HFF-Myc (cell line): ENCODE measurements at places on chromosomes 2 and 18.

GRCh38 chr18:68438983-68439382 lies 275.9 kb downstream of the TMX3 start:
- no peak for DNase-seq

DNA sequence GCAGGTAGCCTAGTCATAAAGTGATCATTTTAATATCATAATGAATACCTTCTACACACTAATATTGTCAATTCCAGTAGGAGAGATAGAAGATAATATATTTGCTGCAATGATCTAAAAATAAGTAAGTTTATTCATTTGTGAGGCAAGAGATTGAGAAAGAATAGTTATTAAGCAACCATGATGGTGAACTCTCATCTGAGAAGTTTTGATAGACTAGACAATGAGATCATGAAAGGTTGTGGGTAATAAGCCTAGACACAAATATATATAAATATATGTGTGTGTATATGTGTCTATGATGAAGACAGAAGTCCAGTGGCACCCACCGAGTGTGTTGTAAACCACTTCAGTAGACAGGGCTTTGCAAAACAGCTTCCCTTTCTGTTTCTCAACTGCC lies 181.0 kb upstream of the CHST9 start:
- DNase-seq, result no peak

DNA sequence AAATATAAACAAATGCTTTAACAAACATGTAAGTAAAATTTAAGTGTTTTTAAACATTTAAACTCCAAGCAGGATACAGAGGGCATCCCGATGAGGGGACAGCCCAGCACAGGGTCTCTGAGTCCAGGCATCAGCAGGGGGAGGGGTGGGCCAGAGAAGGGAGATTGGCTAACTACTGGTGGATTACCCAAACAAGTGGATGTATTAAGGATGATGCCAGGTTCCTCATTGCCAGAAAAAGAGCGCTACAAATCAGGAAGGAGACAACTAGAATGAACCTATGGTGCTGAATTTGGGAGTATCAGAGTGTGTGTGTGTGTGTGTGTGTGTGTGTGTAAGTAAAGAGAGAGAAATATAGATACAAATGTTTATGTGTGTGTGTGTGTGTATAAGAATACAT lies 162.0 kb upstream of the RMP24 start:
- DNase-seq, result no peak

- DNase-seq, result no peak
These were observed 2.8 kb upstream of the GPR45 start for GRCh38 chr2:105238664-105239240.

GRCh38 chr2:48253301-48253700 lies 276.7 kb upstream of the STON1 start:
- DNase-seq, result no peak

DNA sequence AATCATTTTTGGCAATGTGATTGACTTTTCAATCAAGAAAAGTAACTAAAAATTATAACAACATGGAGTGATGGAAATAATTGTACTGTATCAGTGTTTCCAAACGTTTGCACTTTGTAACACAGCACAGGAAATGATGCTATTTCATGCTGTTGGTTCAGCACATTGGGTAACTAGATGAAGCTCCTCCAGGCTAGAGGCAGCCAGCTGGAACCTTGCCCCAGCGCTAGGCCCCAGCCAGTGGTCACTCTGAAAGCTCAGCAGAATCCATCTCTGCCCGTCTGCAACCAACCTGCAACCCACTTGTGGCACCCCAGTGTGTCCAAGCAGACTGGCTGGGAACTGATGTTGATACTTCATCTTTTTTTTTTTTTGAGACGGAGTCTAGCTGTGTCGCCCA lies 15.3 kb downstream of the UNC50 start:
- DNase-seq, result no peak

DNA sequence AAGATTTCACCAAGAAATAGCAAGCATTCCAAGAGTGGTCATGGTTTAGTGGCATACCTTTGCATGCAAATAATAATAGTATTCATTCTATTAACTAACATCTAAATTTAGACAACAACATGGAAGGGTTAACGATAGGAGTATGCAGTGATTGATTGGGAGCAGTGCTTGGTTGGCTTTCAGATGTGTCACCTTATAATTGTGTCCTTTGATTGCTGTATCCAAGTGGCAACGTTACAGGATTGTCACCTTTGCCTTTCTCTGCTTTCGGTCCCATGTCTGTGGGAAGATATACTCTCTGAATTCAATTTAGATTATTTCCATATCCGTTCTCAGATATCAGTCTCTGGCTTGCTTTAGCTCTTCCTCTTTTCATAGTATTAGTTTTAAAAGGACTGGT lies 152.8 kb upstream of the MAP3K20 start:
- no peak for DNase-seq

DNA sequence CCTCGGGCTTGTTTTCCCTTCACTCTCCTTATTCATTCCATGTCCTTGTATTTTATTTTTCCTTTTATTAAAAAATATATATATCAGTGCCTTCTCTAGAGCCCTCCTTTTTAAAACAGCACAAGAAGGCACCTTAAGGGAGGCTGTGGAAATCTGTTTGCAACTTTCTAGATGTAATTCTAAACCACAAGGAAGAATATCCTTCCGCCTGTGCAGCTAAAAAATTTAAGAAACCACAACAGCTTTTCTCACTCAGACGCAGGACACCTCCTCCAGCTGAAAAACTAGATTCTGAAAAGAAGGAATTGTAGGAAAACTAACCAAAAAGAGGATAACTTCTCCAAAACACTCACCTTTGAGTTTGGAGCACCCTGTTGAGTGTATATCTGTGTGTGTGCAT lies 142.2 kb downstream of the BCL11A start:
- no peak for DNase-seq

DNA sequence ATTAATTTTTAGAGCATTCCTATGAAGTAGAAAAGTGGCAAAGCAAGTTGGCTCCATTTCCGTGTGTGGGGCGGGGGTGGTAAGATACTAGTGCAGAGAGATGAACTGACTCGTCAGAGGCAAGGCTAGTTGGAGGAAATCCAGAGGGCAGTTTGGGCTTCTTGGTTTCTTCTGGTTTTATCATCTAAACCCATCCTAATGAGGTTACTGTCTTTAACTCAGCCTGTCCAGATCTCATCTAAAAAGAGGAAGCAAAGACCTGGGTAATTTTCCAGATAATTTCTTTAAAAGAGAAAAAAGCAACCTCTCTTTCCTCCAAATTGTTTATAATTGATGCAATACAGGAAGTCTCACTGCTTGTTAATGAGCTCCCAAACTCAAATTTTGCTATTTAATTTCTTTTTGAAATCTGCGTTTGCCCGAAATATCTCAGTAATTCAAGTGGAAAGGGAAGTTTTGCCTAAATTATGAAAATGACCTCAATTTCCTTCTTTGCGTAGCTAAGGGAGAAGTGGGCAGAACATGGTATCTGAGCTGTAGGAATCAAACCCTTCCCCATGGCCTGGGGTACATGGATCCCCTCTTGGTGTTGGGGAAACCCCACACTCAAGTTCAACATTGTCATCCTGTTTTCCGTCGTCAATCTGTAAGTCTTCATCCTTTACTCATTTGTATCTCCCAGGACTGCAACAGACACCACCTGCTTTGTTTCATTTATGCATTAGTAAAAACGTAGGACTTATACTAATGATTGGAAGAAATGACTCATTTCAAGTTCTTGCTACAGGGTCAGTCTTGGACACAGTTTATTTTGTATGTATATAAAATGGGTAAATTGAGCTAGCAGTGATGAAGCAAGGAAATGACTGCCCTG lies 89.1 kb upstream of the KLF7 start:
- no peak for DNase-seq

DNA sequence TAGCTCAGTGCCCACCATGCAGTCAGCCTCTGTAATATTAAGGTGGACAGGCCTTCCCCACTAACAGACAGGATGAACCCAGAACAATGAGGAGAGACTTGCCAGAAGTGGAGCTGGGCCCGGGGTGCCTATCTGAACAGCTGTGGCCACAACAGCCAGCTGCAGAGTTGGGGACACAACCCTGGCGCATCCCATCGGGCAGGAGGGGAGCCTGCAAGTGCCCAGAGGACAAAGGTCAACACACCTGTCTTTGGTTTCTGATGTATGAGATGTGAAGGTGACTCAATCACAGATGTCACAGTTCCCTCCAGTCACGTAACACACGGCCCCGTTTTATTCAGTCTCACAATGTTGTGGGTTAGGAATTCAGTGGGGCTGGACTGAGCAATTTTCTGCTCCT lies 48.2 kb upstream of the TAF1B start:
- DNase-seq, result no peak

DNA sequence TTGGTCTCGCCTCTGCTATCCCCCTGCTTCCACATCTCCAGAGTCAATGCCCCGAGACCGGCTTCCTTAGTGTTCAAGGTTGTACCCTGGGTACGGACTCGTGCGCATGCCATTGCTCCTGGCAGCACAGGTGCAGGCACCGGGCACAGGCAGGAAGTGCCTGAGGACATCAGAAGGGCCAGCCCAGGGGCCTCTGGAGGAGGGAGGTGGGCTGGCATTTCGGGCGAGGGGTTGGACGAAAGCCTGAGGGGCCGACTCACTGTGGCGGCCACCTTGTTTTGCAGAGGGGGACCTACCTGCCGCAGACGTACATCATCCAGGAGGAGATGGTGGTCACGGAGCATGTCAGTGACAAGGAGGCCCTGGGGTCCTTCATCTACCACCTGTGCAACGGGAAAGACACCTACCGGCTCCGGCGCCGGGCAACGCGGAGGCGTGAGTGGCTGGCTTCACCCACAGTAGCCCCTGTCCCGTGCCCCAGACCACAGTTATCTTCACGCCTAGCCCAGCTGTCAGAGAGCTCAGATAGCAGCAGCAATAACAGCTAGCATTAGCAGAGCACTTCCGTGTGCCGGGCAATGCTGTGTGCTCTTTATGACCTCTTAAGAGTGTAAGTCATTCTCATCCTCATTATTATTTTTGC lies 12.5 kb downstream of the ITM2C start:
- DNase-seq, result no peak

DNA sequence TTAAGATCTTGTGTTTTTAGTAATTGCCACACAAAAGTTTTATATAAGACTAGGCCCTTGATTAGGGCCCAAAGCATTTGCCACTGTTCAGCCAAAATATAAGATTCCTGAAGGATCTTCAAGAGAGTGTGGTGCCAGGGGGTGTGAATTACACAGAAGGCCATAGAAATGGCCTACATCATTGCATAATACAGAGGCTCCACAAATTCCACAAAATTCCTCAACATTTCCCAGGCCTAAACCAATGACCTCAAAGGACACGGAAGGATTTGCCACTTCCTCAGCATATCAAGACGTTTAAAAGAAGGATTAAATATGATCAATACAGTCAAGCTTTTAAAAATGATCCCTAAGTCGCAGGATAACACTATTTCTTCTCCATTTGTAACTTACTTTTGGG lies 24.1 kb downstream of the COL6A3 start:
- no peak for DNase-seq
